HT-29 (cell line): ENCODE measurements at places on chromosomes 5 and 9. TPM values are rescaled to one million over a fixed set of nuclear protein-coding genes. Genes with fewer than 3 reads are reported as not detected.

- no peak for DNase-seq
These were observed 30.7 kb downstream of the TCF7 start for GRCh38 chr5:134145041-134145757.

DNA sequence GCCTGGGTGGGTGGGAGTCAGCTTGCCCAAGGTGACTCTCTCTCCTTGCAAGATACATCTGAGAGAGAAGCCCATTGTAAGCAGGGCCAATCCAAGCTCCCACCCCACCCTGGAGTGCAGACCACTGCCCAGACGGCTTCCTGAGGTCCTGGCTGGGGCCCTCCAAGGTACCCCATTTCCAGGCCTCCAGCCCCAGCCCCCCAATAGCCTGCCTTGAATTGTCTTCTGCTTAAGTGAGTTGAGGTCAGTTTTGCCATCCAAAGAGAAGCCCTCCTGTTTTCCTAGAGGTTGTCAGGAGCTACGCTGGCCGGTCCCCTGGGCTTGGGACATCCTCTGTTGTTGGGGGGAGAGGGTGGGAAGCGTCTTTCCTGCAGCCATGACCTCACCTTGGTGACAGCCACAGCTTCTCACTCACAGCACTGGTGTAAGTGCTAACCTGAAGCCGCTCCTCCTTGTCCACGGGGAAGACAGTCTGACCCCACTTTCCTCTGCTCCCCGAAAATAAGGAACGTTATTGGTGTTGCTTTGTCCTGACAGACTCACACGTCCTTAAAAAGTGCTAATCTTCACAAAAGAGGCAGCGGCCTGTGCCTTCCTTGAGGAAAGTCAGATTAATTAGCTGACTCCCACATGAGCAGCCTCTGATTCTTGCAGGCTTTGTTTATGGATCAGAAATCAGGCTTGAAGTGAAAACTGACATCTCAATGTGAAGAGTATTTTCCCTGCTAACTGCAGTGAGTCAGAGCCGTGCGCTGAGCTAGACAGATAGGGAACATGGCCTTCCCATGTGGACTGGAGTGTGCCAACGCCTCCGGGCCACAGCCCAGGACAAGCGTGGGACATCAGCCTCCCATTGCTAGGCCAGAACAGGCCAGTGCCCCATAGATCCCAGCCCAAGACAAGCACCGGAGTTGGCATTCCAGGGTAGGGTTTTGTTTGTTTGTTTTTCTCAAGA lies 52.3 kb downstream of the ADAMTS2 start:
- no peak for DNase-seq

GRCh38 chr5:156802501-156802900 lies 47.6 kb upstream of the PPP1R2B start:
- no peak for DNase-seq

DNA sequence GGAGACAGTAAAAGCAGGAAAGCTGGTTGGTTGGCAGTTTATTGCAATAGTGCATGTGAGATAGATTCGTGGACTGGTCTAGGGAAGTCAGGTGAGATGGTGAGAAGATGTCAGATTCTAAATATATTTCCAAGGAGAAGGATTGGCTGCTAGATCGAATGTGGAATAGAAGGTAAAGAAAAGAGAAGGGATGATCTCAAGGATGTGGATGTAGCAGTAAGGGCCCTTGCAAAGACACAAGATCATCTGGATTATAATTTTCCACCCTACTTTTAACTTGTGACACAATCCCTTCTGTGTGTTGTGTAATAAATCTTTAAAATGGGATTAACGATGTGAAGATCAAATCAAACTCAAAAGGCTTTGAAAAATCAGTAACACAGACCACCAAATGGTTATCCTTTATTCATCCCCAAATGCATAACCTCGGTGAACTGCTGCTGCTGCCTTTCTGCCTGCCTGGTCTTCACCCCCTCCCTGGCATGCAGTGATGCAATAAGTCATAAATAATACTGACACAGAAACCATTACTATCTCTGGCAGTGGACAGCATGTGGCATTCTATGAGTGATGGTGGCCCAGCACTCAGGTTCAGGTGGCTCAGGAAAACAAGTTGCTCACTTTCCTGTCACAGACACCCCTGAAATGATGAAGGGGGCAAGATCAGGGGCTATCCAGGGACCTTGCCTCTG lies 178.4 kb downstream of the FAM114A2 start:
- no peak for DNase-seq

- peak; percentile 22 for DNase-seq
These were observed 55.7 kb upstream of the MAP3K1 start for GRCh38 chr5:56759521-56760216.

GRCh38 chr5:157384971-157385709 lies 74.9 kb upstream of the NIPAL4 start:
- peak; percentile 47 for DNase-seq

DNA sequence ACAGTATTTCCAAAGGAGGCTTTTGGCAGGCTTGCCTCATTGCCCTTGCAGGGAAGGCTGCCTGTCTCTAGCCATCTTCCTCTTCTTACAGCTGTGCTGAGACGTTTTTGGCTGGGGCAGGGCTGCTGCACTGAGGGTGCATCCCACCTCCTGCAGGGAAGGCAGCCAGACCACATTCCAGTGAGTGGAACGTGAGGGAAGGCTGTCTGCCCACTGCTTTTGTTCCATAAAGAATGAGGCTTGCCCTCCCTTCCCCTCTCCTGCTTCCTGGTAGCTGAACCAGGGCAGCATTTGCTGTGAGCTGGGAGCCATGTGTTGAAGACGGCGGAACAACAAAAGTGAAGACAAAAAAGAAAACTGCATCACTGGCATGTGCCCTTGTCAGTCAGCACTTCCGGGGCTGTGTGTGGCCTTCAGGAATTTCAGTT lies 16.8 kb downstream of the MGAT1 start:
- peak; percentile 28 for DNase-seq

DNA sequence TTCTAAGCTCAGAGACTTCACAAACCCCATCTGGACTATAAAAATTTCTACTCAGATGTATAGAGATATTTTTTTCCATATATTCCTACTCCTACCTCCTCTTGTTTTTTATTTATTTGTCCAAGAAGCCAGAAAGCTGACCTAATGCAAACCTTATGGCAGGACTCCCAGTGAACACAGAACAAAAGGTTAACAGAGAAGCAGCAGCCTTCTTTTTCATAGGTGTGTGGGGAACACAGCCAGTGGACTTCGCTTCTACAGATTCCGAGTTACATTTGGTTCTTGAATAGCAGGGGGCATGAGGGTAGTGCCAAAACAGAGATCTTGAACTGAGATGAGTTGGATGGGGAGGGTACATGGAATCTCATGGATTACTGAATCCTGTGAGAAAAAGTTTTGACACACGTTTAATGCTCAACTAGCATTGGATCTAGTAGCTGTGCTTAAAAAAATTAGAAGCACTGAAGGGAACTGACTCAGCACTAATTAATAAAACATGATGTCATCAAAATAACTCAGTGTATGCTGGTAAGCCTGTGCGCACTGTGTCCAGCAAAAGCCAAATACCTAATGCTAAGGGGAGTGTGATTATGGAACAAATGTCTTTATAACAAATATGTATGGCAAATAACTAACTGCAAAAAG lies 240.1 kb downstream of the GABRB2 start:
- DNase-seq: no peak

GRCh38 chr9:129509533-129509928 lies 111.4 kb downstream of the C9orf50 start:
- DNase-seq: no peak

DNA sequence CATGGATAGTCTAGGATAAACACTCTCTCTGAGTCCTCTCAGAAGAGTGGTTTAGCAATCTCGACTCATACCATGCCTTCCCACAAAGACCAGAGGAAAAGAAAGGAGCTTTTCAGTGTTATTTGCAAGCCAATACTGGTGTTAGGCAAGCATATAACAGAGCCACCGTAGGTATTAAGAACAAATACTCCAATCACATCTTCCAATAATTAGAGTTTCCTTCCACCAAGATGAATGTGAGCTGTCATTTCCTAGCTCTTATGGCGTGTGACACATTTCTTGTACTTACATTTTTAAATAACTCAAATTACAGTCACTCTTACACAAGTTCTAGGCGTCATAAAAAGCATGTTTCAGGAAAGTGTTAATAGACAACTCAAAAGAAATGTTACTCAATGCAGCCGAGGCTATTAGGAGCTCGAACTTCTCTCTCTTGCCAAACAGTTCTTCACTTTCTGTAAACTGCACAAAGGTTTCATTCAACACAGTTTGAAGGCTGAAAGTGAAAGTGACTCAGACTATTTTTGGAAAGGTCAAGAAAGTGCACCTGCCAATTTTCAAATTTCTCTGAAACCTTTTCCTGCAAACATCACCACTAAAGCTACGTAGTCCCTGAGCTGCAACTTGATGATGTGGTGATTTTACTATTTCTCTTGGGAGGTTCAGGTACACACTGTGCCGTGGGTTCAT lies 153.8 kb downstream of the AUH start:
- peak; percentile 24 for DNase-seq

- no peak for DNase-seq
These were observed 35.9 kb upstream of the SARDH start for GRCh38 chr9:133773889-133774655.

GRCh38 chr5:98793223-98793622 lies 19.8 kb downstream of the RGMB start:
- no peak for DNase-seq

GRCh38 chr5:116531635-116532034 lies 43.0 kb downstream of the SEMA6A start:
- DNase-seq: no peak

- DNase-seq: peak; percentile 7
These were observed 48.7 kb upstream of the CTSL start for GRCh38 chr9:87676976-87677775.

- no peak for DNase-seq
These were observed 111.0 kb downstream of the DPYSL3 start for GRCh38 chr5:147398860-147399259.

GRCh38 chr9:116812231-116813030 lies 125.3 kb downstream of the TRIM32 start:
- no peak for DNase-seq

DNA sequence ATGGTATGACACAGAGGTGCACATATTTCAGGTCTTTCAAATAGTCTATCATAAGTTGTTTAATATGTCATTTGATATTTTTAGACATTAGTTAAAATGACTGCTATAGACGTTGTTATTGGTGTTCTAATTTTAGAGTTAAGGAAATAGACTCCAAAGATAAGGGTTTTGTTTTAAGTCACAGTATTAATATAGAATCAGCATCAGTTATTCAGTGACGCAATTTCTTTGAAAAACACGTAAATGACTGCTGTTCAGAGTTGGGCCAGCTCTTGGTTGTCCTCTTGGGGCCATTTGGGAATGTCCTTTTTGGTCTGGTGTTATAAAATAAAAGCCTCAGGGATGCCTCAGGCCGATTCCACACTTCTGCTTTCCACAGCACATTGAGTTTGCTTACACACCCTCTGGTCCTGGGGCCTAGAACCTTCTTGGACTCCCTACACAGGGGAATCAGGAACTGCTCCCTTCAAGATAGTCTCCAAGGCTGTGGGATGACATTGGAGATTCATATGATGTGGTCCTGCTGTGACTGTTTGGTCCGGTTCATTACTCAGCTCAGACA lies 14.3 kb downstream of the OTULIN start:
- no peak for DNase-seq

GRCh38 chr9:109779711-109780452 lies at the start of gene PALM2AKAP2:
Gene PALM2AKAP2 (plus strand): TSS chr9:109780198. CDS start chr9:109780489, 291 bp downstream.
- DNase-seq: peak; percentile 9

DNA sequence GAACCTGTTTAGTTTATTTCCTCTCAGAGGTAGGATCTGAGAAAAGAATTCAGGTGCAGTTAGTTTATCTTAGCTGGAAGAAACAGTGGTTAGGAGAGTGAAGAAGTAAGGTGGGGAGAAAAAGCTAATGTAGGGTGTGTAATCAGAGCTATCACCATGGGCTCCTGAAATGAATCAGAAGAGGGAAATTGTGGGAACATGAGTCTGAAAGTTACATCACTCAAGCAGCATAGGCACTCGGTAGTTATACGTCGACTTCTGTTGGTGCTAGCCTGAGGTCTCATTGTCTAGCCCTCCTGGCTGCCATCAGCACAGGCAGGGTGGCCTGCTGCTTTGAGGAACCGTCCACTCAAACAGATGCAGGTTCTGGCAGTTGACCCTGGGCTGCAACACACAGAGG lies 56.7 kb upstream of the NPR3 start:
- no peak for DNase-seq

DNA sequence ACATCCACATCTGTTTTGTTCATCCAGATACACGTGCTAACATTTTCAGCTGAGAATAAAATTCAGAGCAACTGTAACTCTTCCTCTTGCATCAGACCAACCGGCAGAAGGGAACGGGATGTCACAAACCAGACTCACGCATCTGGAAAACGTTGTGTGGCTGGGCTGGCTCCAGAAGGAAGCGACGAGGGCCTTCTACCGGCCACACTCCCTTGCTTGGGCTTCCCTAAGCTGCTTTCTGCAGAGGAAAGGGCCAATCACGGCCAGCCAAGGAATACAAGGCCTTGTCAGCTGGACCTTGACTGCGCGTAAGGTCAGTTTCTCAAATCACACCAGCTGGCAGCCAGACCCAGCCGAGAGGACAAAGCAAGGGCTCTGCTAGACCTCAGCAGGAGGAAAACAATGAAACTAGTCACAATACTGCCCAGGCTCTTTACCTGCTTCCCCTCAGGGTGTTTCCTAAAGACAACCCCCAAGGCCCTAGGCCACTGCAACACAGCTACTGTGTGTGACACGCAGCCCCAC lies 106.1 kb downstream of the THBS4 start:
- no peak for DNase-seq

PRDM9 gene
- total RNA-seq: not detected in 2 replicates

ERCC8 gene
- 4.3 and 12.4 TPM in 2 replicates for total RNA-seq

DCAF12 gene
- 24.5 and 28.6 TPM in 2 replicates for total RNA-seq

OR1Q1 gene
- total RNA-seq: not detected in 2 replicates

EDIL3 gene
- not detected in 2 replicates for total RNA-seq

SHROOM1 gene
- total RNA-seq: 48.0 and 61.2 TPM in 2 replicates

SIT1 gene
- not detected in 2 replicates for total RNA-seq

EFNA5 gene
- 4.9 and 5.9 TPM in 2 replicates for total RNA-seq
